ENCODE measurements at places on chromosomes 12 and 14. TPM values are rescaled to one million over a fixed set of nuclear protein-coding genes. Genes with fewer than 3 reads are reported as not detected.
A peak's percentile ranks its signal among the peaks of the same experiment; 100 is the strongest.

CCDC197 gene
- not detected for polyA plus RNA-seq

PELI2 gene
- polyA plus RNA-seq = 25.2 TPM

GPRC5A gene
- polyA plus RNA-seq = 8.3 TPM

C12orf54 gene
- 0.60 TPM for polyA plus RNA-seq

HRK gene
- polyA plus RNA-seq = 0.33 TPM

SLC38A2 gene
- 214 TPM for polyA plus RNA-seq

DNA sequence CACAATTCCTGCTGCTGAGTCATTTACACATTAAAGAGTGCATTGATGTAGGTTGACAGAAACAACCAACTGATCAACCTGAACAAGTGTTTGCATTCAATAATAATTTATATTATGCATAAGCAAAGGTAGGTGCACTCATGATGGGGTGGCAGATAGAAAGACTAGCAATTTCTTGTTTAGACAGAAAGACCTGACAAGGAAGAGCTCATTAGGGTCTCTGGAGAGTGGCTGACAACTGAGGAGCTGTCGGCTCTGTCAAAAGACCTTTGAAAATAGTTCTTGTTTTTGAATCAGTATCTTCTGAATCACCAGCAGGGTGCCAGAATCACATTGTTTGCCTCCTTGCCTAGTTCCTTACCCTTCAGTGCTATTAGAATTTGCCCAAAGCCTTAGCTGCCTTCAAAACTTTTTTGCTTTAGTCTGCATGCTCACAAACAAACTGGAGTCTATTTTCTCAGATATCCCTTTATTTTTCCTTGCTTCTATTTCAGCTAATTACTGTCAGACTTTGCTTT lies 234.7 kb downstream of the BTG1 start:
- no peak for DNase-seq

DNA sequence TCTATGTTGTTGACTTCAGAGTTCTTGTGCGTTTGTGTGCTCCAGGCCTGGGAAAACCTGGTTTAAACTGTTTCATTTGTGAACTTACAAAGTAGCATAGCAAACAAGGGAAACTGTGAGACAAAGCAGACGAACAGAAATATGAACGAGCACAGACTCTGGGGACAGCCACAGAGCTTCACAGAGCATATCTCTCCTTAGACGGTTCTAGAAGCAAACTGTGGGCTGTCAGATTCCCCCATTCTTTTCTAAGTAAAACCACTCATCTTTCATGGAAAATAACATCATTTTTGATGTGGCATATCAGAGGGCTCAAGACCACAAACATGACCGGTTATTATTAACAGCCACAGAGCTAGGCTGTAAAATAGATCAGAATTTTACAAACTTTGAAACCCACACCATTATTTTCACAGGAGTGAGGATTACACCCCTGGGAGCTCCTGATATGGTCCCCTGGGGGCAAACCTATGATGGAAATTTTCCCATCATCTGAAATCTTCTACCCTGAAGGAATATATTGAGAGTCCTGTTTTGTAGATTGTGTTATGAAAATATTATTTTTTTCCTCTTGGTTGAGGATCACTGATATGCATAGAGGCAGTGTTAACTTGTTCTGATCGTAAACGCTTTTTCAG lies 102.0 kb downstream of the ADGRD1 start:
- no peak for DNase-seq

DNA sequence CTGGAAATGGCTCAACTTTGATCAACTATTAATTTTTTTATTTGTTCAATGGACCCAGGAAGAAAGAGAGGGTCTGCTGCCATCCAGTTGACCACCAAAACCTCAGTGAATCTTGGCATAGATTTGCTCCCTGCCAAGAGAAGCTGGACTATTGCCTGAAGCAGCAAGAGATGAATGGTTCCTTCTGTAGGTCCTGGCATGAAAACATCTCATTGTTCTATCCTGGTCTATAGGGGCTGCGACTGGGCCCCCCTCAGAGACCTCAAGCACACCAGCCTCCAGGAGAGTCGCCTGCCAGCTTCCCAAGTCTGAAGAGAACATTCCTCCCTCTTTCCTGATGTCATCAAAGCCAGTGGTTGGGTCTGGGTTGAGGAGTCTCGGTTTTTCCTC lies 204.9 kb downstream of the TMX1 start:
- no peak for DNase-seq

- DNase-seq = no peak
Measured at GRCh38 chr14:83733670-83734069, 1796.3 kb upstream of the FLRT2 start.

DNA sequence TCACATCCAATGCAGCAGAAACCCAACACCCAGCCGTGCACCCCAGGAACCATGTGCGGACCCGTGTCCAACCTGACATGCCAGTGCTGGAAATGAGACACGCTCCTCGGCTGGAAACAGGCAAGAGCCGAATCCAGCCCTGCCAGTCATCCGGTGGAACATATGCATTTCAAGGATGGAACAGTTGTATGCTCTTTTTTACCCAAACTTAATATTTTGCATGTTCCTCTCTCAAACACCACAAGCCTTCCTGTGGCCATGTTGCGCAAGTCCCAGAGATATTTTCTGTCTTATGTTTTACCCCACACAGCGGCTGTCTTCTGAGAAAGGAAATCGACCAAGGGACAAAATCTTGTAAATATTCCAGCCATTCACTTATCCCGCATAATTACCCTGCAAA lies 196.9 kb downstream of the BCL11B start:
- no peak for DNase-seq

DNA sequence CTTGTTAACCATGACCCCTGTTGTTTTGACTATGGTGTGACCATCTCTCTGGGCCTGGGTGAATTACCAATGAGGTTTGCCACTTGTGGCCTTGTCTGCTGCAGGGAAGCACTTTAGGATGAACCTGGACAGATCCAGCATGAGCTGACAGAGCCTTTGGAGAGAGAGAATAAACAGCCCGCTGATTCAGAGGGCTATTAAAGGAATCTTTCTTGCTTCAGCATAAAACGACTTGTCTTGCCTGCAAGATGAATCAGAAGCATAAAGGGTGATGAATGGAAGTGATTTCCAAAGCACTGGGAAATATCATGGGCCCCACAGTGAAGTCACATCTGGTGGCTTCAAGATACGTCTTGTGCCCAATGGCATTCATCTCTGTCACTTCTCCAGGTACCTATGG lies 69.0 kb upstream of the WSCD2 start:
- DNase-seq = no peak

DNA sequence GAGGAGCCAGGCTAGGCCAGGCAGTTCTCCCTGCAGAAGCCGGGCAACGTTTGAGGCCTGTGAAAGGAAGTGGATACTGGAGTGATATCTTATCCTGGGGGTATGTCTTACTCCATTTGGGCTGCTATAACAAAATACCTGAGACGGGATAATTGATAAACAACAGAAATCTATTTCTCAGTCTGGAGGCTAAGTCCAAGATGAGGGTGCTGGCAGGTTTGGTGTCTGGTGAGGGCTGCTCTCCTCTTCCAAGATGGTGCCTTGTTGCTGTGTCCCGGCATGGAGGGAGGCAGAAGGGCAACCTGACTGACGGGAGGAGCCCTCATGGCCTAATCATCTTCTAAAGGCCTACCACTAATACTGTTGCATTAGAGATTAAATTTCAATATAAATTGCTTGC lies 15.7 kb upstream of the GALNT6 start:
- DNase-seq = no peak

DNA sequence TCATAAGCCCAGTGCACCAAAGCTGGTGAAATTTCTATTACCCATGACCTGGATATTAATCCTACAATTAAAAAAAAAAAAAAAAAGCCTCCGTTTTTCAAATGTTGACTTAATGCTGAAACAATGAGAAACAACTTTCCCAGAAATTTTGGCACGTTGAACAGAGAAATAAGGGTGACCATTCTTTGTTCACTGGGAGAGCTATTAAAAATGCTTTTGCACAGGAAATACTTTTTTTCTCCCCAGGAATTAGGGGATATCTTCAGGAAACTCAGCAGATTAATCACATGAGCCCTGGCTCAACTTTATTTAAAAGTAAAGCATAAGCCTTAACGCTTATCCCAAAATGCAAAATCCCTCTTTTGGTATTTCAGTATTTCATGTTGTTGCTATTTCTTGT lies 54.8 kb upstream of the FLRT2 start:
- DNase-seq = no peak

DNA sequence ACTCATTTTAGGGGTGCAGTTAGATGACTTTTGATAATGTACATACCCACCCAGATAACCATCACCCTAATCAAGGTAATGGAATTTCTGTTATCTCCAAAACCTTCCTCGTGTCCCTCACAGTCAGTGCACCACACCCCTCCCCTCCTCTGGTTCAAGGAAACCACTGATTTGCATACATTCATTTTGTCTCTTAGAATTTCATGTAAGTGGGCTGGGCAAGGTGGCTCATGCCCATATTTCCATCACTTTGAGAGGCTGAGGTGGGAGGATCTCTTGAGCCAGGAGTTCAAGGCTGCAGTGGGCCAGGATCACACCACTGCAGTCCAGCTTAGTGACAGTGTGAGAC lies 15.7 kb downstream of the ADIPOR2 start:
- no peak for DNase-seq

DNA sequence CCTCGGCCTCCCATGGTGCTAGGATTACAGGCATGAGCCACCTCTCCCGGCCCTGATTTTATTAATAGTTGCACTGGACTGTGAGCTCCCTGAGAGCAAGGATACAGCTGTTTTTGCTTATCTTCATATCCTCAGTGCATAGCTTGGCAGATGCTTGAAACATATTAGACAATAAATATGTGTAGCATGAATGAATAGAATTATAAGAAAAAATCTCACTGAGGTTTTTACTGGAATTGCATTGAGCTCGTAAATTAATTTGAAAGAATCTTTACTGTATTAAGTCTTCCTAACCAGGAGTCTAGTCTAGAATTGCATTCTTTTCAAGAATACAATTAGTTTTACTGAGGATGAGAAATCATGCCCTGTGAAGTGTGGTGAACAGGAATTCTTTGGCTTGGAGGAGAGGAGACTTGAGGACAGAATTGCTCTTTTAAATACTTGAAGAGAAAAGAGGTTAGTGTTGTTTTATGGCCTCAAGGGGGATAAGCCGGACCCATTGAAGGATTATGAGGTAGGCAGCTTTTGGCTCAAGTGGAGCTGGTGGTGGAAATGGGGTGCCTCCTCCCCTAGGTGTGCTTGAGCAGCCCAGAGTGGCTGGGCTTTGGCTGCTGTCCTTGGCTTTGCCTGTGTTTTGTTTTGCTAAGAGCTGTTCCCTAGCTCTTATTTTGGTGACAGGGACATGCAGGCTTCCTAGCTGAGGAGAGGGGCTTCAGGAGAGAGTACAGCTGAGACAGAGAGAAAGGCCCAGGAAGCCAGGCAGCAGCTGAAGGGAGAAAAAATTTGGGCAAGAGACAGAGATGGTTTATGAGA lies 34.0 kb downstream of the PLEKHD1 start:
- DNase-seq = peak; percentile 6

DNA sequence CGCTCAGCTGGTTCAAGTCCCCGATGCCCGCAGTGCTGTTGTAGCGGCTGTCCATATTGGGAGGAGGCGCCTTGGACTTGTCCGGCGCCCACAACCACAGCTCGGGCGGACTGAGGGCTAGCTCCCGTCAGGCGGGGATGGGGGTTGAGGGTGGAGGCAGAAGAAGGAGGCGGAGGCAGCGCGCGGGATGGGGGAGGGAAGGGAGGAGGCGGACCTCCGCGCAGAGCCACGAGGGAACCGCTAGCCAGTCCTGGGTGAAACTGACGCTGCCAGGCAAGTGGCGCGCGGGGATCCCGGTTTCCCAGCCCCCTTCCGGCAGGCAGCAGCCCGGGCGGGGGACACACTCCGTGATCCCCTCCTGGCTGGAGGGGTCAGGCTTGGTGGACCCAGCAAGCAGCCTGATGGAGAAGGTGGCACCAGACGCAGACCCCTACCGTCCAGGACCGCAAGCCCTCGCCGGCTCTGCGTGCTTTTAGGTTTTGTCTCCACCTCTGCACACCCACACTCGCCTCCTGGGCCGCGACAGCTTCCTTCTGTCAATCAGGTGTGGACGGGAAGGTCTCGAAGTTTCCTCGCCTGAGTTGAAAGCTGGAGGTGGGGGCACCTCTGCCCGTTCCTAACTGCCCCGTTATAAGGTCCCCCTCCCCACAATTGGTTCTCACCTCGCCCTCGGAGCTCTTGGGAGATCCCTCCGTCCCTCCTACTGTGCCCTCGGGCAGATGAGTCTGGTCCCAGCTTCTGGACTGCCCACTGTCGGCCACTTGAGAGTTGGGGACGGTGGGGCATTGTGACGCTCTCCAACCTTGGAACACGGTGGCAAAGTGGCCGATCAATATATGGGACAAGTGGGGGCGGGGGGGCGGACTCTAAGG lies at the start of gene CPNE8:
TSS of gene CPNE8 (minus strand) at position 112 of the 872 bp plus-strand sequence. CDS start at position 55, 57 bp downstream.
- no peak for DNase-seq

DNA sequence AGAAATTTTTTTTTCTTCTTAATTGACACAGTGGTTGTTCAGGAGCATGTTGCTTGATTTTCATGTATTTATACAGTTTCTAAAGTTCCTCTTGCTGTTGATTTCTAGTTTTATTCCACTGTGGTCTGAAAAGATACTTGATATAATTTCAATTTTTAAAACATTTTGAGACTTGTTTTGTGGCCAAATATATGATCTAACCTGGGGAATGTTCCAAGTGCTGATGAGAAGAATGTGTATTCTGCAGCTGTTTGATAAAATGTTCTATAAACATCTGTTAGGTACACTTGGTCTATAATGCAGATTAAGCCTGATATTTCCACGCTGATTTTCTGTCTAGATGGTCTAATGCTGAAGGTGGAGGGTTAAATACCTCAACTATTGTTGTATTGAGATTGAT lies 151.4 kb upstream of the IFNG-AS1 start:
- DNase-seq = no peak

DNA sequence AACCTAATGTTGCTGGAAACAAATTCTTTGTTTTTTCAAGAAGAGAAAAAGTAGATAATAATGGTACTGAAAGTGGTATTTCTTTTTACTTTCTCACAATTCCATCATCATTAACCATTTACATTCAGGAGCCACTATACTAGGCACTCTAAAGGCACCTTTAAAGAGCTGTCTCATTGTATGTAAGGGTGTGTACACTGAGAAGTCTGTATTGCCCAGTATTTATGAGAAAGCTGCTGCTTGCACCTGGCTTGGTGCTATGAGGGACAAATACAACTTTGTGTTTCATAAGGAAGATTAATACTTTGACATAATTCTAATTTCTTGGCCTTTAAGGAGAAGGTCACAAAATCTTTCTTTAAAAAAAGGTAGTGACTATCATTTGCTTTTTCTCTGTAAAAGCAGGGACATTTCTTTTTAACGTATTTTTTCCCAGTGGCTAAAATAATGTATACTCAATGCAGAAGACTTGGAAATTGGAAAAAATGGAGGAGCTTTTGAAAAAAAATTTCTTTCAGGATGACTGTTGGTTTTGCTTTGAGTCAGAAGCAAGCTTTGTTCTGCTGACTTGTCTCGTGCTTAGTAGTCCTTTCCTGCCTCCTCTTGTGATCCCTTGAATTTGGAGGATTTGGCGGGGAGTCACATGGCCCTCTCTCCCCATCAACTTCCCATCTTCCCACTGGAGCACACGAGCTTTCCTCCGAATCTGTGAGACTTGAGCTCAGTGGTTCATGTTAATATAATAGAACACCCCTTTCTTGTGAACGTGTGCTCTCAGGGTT lies 50.1 kb downstream of the RASSF3 start:
- no peak for DNase-seq

DNA sequence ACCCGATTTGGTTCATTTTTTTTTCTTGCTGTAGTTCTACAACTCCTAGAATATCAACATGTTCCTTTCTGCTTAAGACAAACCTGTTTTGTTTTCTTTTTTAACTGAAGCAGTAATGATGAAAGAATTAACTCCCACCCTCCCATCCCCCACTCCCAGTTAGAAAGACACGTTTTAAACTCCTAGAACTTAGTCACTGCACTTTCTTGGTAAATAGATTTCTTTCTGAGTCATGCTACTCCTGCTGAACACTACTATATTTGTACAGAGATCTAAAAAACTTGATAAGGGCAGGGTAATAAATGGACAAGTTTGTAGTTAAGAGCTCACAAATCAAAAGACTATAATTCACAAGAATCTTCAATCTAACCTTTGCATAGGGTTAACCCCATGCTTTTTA lies 118.9 kb upstream of the PTPRB start:
- DNase-seq = no peak
